ENCODE measurements at places on chromosomes 6 and 20.

- no peak for DNase-seq
Observed at GRCh38 chr6:34521463-34522285, 34.5 kb downstream of the SPDEF start.

- no peak for DNase-seq
Observed at GRCh38 chr6:71226151-71226550, 62.5 kb upstream of the OGFRL1 start.

GRCh38 chr6:148249679-148250375 lies 92.8 kb upstream of the SASH1 start:
- no peak for DNase-seq

- no peak for DNase-seq
Observed at GRCh38 chr6:35929601-35930000, 8.7 kb upstream of the SRPK1 start.

GRCh38 chr20:42152575-42152974 lies 534.4 kb upstream of the CHD6 start:
- DNase-seq: no peak

- no peak for DNase-seq
Observed at GRCh38 chr6:118761645-118762044, 110.3 kb upstream of the CEP85L start.

GRCh38 chr6:111477481-111477938 lies 5.5 kb downstream of the REV3L start:
- DNase-seq: no peak

GRCh38 chr20:54475334-54476168 lies at the start of gene DOK5:
DOK5 (plus strand) TSS chr20:54475593; CDS start chr20:54475947, 354 bp downstream.
- DNase-seq: no peak

- no peak for DNase-seq
Observed at GRCh38 chr6:54248319-54248718, 59.9 kb upstream of the TINAG start.

GRCh38 chr20:10842116-10842515 lies 168.3 kb upstream of the JAG1 start:
- no peak for DNase-seq

- DNase-seq: no peak
Observed at GRCh38 chr6:16078064-16078463, 50.8 kb upstream of the MYLIP start.

DNA sequence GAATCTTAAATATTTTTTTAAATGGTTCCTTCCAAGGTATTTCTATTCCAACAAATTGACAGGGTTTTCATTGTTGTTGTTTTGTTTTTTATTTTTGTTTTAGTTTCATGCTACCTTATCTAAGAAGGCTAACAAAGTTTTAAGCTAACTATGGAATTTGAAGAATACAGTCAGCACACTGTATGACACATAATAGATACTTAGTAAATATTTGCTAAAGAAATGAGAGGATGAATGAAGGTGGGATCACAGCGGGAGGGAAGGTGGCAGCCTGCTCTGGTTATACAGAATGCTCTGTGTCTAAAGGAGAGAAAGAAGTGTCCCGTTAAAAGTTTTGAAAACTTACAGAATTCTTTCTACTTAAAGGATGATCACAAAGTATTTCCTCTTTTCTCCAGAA lies 43.7 kb upstream of the DST start:
- DNase-seq: no peak

GRCh38 chr20:63241272-63241671 lies 5.6 kb downstream of the BIRC7 start:
- DNase-seq: no peak

DNA sequence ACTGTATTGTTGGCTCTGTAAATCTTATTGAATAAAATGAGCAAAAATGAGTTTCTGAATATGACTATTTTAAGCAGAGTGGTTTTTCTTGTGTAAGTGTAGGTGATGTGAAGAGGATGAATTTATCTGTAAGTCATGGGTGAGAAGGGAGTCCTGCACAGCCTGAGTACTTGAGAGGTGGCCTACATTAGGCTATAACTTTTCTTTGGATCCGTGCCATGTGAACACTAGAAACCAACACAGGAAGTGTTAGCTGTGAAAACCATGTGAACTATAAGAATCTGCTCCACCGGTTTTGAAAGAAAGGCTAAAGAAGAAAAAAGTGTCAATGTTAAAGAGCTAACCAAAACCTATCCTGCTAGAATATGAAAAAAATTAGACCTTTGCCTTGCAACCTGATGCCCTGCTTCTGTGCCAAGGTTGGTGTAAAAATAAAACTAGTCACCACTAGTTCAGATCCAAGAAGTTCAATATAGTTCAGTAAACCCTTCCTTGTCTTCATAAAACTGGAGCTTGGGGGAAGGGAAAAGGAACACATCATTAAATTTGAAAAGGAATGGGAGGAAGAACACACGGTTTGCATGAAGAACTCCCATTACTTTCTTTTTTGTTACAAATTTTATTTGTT lies 21.3 kb downstream of the PLCB1 start:
- peak; percentile 71 for DNase-seq

GRCh38 chr6:2773449-2773848 lies 8.3 kb downstream of the WRNIP1 start:
- DNase-seq: no peak
